Dorsolateral prefrontal cortex (tissue), 122 donors: ENCODE measurements at places on chromosomes 7 and 10.

GRCh38 chr10:72759584-72759983 is 67.6 kb downstream of the MCU start:
- DNase-seq, result no peak

- no peak for DNase-seq
These were observed 702.1 kb downstream of the TNS3 start for GRCh38 chr7:46879783-46880182.

- no peak for DNase-seq
These were observed 121.9 kb downstream of the INPP5A start for GRCh38 chr10:132659206-132660091.

- no peak for DNase-seq
These were observed 29.0 kb upstream of the SUN1 start for GRCh38 chr7:803243-803635.

- DNase-seq, result no peak
These were observed 18.7 kb downstream of the CADPS2 start for GRCh38 chr7:122867471-122867980.
